Type B pancreatic cell (in vitro differentiated cells): ENCODE measurements at places on chromosomes 3 and 15.

GRCh38 chr15:22958487-22959280 lies 21.5 kb downstream of the CYFIP1 start:
- H3K4me3 ChIP-seq = no peak overlapping the region
- no peak overlapping the region for H3K27ac ChIP-seq
- no peaks in the 10 kb centered on the region for H3K27me3 ChIP-seq
- peaks cover 20% of the 10 kb centered on the region for H3K4me1 ChIP-seq
- no peak for DNase-seq

- H3K36me3 ChIP-seq = peaks cover 11% of the 10 kb centered on the region
- peak overlapping the region; percentile 96 for H3K4me3 ChIP-seq
- DNase-seq = no peak
- H3K4me1 ChIP-seq = peaks cover 26% of the 10 kb centered on the region
Observed at GRCh38 chr3:194485881-194486539, 792 bp downstream of the ATP13A3 start.

DNA sequence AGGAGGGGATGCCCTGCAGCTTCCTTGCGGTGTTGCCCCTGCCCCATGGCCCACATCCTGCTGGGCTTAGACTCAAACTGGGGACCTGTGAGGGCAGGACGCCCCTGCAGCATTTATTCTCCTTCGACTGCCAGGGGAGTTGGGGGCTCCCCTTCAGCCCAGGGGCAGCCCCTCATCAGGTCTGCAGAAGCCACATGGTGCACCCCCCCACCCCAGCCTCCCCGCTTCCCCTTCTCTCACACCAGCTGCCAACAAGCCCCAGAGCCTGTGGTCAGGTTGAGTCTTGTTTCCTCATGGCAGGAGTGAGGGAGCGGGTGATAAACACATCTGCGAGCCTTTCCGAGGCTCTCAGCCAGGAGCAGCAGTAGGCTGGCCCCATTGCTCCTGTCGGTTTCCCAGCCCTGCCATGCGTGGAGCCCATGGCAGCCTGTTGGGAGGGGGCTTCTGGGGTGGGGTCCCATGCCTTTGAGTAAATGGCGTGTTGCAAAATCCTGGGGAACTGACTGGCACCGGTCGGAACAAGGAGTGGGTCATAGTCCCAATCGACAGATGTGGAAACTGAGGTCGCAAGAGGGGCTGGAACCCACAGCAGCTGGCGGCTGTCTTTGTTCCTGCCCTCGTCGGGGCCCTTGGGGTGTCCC lies 27.8 kb downstream of the WNT7A start:
- no peak overlapping the region for H3K4me3 ChIP-seq
- no peak overlapping the region for H3K27ac ChIP-seq
- no peak for DNase-seq
- peaks cover 6% of the 10 kb centered on the region for H3K4me1 ChIP-seq

DNA sequence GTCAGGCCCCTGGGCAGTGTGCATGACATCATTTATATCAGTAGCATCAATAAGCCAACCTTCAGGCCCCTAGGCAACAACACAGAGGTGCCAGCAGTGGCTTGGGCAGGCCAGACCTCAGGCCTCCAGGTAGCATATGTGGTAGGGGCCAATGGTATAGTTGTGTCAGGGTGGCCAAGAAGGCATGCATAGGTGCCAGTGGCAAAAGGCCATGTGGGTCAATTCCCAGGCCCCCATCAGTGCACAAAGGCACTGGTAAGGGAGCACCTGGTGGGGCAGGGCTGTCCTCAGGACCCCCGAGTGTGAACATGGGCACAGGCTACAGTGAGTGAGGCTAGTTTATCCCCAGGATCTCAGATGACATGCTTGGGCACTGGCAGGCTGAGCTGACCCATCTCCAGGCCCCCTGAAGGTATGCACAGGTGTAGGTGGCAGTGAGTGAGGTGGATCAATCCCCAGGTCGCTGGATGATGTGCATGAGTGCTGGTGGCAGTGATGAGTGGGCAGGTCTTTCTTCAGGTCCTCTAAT lies 244.1 kb upstream of the ZNF385D start:
- no peak overlapping the region for H3K27ac ChIP-seq
- DNase-seq = peak; percentile 51
- no peaks in the 10 kb centered on the region for H3K36me3 ChIP-seq
- H3K4me1 ChIP-seq = no peaks in the 10 kb centered on the region
- H3K4me3 ChIP-seq = no peak overlapping the region

- no peak for DNase-seq
- H3K36me3 ChIP-seq = no peaks in the 10 kb centered on the region
- H3K4me1 ChIP-seq = no peaks in the 10 kb centered on the region
- no peak overlapping the region for H3K27ac ChIP-seq
- H3K27me3 ChIP-seq = peaks cover 8% of the 10 kb centered on the region
- H3K4me3 ChIP-seq = no peak overlapping the region
Observed at GRCh38 chr3:132064114-132064513, 29.3 kb upstream of the CPNE4 start.

DNA sequence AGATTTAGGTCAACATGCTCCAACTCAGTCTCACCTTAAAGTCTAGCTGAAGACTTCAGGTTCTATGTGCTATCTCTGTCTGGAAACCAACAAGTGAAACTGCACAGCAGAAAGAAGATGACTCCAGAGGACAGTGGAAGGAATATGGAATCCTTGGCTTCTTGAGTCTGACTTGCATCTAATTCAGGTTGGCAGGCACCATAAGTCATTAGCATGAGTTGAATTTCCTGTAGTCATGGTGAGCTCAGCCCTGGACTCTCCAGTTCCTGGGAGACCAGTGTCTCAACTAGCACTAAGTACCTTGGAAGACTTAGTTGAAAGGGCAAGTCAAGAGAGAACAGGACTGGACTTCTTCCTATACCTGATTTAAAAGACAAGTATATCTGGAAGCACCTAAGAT lies 129.7 kb downstream of the DTWD1 start:
- H3K27ac ChIP-seq = no peak overlapping the region
- H3K4me1 ChIP-seq = no peaks in the 10 kb centered on the region
- no peak overlapping the region for H3K4me3 ChIP-seq
- H3K36me3 ChIP-seq = no peaks in the 10 kb centered on the region
- DNase-seq = no peak

GRCh38 chr3:191557322-191557721 lies 96.4 kb downstream of the PYDC2 start:
- H3K27ac ChIP-seq = no peak overlapping the region
- DNase-seq = no peak
- no peaks in the 10 kb centered on the region for H3K36me3 ChIP-seq
- H3K4me3 ChIP-seq = no peak overlapping the region
- H3K27me3 ChIP-seq = no peaks in the 10 kb centered on the region

DNA sequence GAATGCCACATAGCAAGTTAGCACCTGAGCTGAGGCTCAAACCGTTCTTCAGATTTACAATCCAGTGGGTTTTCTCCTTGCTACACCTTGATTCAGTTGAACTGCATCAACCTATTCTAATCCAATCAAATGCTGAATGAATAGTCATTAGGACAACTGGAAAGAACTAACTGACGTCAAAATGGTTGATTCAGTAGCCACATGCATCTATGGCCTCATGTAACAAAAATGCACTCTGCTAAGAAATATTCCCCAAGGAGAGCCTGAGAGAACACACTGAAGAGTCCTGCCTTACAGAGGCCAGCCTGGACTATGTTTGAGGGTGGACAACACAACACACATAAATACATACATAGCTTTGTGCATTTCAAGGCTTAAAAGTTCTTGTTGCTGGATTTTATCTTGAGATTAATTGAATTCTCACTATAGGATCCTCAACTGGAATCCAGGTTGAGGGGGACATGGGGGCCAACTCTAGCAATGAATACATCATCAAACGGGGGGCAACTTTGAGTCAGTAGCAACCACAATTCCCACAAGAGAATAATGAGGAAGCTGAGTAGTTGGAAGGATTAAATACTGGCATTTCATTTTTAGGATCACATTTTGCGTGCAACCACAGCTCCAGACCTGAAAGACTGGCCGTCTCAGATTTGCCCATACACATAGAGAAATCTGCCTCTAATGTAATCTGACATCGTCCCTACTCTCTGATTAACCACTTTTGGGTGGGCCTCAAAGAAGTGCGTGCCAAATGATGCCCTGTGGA lies 280.2 kb upstream of the ICE2 start:
- no peak overlapping the region for H3K4me3 ChIP-seq
- H3K27me3 ChIP-seq = peaks cover 43% of the 10 kb centered on the region
- DNase-seq = no peak
- peaks cover 24% of the 10 kb centered on the region for H3K4me1 ChIP-seq
- no peak overlapping the region for H3K27ac ChIP-seq

DNA sequence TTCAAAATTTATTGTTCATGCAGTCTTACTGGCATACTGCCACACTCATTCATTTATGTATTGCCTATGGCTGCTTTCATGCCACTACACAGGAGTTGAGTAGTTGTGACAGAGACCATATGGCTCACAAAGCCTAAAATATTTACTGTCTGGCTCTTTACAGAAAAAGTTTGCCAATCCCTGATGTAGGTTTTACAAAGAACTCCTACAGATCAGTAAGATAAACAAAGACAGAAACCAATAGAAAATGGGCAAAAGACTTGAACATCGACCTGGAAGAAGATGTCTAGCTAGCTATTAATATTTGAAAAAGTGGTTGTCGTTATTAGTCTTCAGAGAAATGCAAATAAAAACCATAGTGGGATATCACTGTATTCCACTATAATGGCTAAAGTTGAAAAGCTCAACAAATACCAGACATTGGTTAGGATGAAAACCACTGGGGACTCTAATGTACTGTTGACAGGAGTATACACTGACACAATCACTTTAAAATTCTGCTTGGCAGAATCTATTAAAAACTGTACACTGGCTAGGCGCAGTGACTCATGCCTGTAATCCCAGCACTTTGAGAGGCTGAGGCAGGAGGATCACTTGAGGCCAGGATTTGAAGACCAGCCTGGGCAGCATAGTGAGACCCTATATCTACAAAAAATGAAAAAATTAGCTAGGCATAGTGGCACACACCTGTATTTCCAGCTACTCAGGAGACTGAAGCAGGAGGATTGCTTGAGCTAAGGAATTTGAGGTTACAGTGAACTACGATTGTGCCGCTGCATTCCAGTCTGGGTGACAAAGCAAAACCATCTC lies 87.7 kb downstream of the NEO1 start:
- H3K27me3 ChIP-seq = no peaks in the 10 kb centered on the region
- no peak overlapping the region for H3K4me3 ChIP-seq
- H3K4me1 ChIP-seq = no peaks in the 10 kb centered on the region
- H3K27ac ChIP-seq = no peak overlapping the region
- DNase-seq = no peak

DNA sequence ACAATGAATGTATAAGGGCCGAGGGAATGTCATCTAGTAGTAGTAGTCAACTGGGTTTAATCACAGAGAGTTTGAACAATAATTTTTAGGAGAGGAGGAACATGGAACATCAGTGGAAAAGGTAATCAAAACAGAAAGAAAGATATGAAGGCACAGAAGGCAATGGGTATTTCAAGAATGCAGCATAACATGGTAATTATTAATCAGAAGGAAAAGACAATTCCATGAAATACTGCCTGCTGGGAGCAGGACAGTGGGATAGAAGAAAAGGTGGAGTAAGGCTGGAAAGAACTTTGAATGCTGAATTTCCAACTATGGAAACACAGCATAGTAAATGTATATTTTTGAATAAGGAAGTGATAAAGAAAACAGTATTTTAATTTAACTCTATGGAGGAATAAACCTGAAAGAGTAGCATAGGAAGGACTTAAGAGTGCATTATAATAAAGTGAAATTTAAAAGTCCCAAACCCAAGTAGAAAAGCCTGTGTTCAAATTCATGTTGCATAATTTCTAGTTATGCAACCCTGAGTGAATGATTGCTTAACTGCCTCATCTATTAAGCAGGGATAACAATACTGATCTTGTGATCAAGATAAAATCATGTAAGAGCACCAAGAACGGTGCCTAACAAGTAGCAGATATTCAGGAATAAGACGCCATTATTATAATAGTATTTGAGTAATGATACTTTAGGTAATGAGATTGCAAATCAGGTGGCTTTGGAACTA lies 357.7 kb downstream of the TBC1D5 start:
- peaks cover 6% of the 10 kb centered on the region for H3K36me3 ChIP-seq
- H3K27ac ChIP-seq = no peak overlapping the region
- no peaks in the 10 kb centered on the region for H3K4me1 ChIP-seq
- no peaks in the 10 kb centered on the region for H3K27me3 ChIP-seq

DNA sequence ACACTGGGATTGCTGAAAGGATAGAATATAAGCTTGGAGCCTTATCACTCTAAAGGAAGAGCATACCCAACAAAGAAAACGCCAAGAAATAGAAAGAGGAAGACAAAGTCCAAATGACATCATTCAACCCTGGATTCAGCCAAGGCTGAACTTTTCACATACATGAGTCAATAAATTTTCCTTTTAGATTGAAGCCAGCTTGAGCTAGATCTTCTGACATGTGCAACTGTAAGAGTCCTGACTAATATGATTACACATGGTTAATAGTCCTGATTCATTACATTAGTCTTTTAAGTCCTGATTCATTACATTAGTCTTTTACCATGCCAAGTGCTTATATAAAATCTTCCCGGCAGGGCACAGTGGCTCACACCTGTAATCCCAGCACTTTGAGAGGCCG lies 13.6 kb upstream of the DENND6A start:
- no peak overlapping the region for H3K27ac ChIP-seq
- H3K4me1 ChIP-seq = no peaks in the 10 kb centered on the region
- no peak for DNase-seq
- no peaks in the 10 kb centered on the region for H3K36me3 ChIP-seq
